ENCODE measurements at places on chromosomes 6 and 20.

GRCh38 chr20:36334281-36335205, 28.4 kb downstream of the DLGAP4 start:
- H3K4me3 ChIP-seq = no peak overlapping the region
- H3K36me3 ChIP-seq = peaks cover 4% of the 10 kb centered on the region
- DNase-seq = no peak
- no peaks in the 10 kb centered on the region for H3K4me1 ChIP-seq

DNA sequence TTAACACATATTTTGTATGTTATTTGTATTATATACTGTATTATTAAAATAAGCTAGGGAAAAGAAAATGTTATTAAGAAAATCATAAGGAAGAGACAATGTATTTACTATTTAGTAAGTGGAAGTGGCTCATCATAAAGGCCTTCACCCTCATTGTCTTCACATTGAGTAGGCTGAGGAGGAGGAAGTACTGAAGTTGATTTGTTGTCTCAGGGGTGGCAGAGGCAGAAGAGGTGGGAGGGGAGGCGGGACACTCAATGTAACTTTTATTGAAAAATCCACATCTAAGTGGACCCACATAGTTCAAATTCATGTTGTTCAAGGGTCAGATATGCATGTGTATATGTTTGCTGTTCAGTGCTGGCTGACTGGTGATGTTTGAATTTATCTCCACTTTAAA, 210.2 kb upstream of the CITED2 start:
- no peak for DNase-seq
- H3K27ac ChIP-seq = no peak overlapping the region
- no peak overlapping the region for H3K4me3 ChIP-seq
- H3K4me1 ChIP-seq = peaks cover 11% of the 10 kb centered on the region
- no peaks in the 10 kb centered on the region for H3K27me3 ChIP-seq

- no peaks in the 10 kb centered on the region for H3K36me3 ChIP-seq
- no peaks in the 10 kb centered on the region for H3K4me1 ChIP-seq
- peaks cover 7% of the 10 kb centered on the region for H3K27me3 ChIP-seq
- H3K4me3 ChIP-seq = no peak overlapping the region
Measured at GRCh38 chr6:82348130-82348529, 15.5 kb upstream of the TPBG start.

DNA sequence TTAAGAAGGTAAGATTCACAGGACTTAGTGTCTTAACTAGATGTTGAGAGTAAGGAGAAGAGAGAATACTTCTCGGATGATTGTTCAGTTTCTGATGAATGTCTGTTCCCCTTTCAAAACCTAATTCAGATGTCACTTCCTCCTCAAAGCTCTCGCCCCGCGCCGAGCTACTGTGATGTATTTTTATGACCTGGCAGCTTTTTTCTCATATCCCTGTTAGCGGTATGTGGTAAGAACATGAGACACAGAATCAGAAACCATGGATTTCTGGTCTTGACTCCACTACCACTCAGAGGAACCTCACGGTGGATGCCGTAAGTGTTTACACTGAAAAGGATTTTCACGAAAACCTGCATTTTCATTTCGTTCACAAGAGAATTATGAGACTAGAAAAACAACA, 48.4 kb downstream of the CEP43 start:
- peak overlapping the region; percentile 73 for H3K4me3 ChIP-seq
- H3K4me1 ChIP-seq = peaks cover 22% of the 10 kb centered on the region
- peak overlapping the region; percentile 89 for H3K27ac ChIP-seq
- DNase-seq = peak; percentile 33
- no peaks in the 10 kb centered on the region for H3K27me3 ChIP-seq
- H3K36me3 ChIP-seq = no peaks in the 10 kb centered on the region

DNA sequence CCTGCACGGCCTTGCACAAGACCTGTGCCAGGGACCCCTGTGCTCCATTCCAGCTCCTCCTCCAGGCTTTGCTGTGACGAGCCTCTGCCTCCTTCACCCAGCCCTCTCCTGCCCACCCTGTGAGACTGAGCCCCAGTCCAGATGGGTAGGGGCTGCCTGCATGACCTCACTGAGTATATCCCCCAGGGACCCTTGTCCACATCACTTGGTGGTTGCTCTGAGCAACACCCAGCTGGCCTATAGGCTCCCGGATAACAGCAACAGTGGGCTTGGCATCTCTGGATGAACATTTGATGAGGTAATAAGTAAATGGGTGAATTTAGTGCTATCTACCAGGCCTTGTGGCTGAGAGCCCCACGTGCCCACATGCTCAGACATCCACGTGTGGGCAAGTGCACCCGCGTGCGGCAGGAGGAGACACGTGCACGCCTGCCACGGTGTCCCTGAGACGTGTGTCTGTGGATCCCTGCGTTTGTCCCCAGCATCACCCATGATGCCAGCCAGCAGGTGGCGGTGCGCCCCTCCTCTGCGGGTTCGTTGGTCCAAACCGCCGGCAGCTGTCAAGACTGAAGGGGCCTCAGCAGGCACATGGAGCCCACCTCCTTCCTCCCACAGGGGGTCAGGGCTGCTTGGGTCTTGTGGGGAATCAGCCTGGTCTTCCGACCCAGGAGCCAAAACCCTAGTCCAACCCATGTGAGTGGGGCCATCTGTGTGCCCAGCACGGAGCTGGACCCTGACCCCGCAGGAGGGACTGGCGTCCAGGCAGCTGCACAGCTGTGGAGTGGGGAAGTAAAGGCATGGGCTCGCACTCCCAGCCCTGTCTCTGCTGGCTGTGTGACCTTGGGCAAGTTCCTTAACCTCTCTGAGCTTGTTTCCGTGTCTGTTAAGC, 45.9 kb downstream of the FGD2 start:
- H3K4me3 ChIP-seq = peak overlapping the region; percentile 68
- H3K4me1 ChIP-seq = peaks cover 50% of the 10 kb centered on the region
- peak; percentile 90 for DNase-seq
- peak overlapping the region; percentile 96 for H3K27ac ChIP-seq
- no peaks in the 10 kb centered on the region for H3K27me3 ChIP-seq
- H3K36me3 ChIP-seq = peaks cover 32% of the 10 kb centered on the region

- H3K27ac ChIP-seq = no peak overlapping the region
- no peak for DNase-seq
- peaks cover 50% of the 10 kb centered on the region for H3K27me3 ChIP-seq
- H3K4me3 ChIP-seq = no peak overlapping the region
Measured at GRCh38 chr20:39103732-39104131, 141.6 kb downstream of the DHX35 start.

DNA sequence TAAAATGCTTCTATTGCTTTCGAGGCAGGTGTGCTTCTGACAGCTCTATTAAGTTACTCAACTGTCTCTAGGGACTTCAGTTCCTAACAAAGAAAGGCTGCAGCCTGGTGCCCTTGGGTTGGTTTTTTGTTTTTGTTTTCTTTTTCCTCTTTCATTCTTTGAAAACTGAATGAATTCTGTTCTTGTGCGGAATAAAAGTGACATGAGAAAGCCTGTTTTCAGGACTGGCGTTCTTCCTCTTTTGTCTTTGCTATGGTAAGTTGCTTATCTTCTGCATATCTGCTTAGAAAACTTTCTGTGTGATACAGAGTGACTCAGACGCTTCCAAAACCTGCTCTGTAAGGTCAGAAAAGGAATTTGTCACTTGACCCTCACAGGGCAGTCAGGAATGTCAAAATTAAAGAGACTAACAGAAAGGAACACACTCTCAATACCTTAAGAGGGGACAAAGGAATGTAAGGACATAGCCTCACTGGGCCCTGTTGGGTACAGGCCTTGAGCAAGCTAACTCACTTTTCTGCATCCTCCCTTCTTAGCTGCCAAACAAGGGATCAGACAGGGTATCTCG, 56.2 kb upstream of the NHSL1 start:
- H3K4me3 ChIP-seq = no peak overlapping the region
- H3K36me3 ChIP-seq = no peaks in the 10 kb centered on the region
- H3K27ac ChIP-seq = no peak overlapping the region

DNA sequence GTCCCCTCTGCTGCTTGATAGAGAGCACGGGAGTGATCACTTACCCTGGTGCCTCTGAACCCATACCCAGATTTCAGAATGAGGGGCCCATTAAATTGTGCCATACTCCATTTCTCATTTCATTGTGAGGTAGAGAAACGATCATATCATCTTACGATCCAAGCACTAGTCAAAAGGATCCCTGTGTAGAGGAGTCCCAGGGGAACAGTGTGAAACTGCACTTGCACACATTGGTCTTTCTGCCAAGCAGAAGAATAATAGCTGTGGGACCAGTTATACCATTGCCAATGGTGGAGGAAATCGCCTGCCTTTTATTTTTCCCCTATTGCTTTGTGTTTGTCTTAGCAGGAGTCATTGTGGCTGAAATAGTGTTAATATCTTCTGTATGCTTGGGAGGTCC, 161.9 kb downstream of the FARS2 start:
- H3K36me3 ChIP-seq = no peaks in the 10 kb centered on the region
- no peaks in the 10 kb centered on the region for H3K27me3 ChIP-seq
- H3K4me1 ChIP-seq = peaks cover 2% of the 10 kb centered on the region
- H3K4me3 ChIP-seq = no peak overlapping the region
- no peak for DNase-seq

DNA sequence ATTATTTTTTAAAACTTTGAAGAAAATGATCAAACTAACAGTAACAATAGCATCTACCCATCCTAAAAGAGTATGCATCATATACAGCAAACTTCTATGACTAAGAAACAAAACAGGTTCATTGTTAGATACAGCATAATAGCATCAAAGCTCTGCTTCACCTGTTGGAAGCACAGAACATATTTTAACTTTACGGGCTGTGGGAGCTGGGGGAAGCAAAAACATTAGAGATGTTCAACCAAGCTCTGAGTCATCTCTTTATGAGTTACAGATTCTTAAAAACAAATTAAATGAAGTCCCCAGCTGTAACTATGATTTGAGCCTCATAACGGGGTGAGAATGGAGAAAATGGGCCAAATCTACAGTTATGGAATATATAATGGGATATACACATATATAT, 63.4 kb downstream of the SYNE1 start:
- H3K27ac ChIP-seq = no peak overlapping the region
- peaks cover 60% of the 10 kb centered on the region for H3K4me1 ChIP-seq
- no peaks in the 10 kb centered on the region for H3K27me3 ChIP-seq
- H3K36me3 ChIP-seq = no peaks in the 10 kb centered on the region
- H3K4me3 ChIP-seq = no peak overlapping the region

- H3K4me3 ChIP-seq = no peak overlapping the region
- peaks cover 8% of the 10 kb centered on the region for H3K4me1 ChIP-seq
- peaks cover 12% of the 10 kb centered on the region for H3K27me3 ChIP-seq
- H3K27ac ChIP-seq = no peak overlapping the region
Measured at GRCh38 chr6:10505529-10505928, 15.6 kb upstream of the GCNT2 start.

DNA sequence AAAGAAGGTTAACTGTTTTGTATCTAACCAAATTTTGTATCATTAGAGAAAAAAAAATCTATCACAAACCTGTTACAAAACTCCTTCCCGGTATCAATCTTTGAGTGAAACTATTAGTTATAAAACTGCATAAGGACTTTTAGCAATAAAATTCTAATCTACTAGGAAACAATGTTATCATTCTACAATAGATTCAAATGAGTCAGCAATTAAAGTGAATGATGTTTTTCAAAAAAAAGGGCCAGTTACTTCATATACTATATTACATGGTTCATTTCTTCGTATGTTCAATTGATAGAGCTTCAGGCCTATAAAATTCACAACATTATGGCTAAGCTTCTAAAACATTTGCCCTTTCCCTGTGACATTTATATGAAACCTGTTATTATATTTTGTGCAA, 15.6 kb downstream of the ASCC3 start:
- peaks cover 2% of the 10 kb centered on the region for H3K4me1 ChIP-seq
- H3K36me3 ChIP-seq = peaks cover 49% of the 10 kb centered on the region
- H3K4me3 ChIP-seq = no peak overlapping the region
- H3K27ac ChIP-seq = peak overlapping the region; percentile 31
- no peaks in the 10 kb centered on the region for H3K27me3 ChIP-seq

DNA sequence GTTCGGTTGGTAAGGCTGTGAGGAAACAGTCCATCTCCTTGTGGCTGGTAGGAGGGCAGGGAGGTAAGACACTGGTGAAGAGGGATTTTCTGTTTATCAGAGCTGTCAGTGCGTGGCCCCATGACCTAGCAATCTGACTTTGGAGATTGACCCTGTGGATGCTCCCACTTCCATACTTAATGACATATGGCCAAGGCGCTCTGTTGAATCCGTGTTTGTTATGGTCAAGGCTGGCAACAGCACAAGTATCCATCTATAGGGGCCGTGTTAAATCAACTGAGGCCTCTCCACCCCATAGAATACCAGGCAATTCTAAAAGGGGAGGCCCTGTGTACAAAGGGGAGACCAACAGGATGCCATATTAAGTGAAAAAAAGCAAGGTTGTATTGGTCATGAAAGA, 25.6 kb upstream of the FOXC1 start:
- H3K4me3 ChIP-seq = no peak overlapping the region
- H3K36me3 ChIP-seq = no peaks in the 10 kb centered on the region
- no peak overlapping the region for H3K27ac ChIP-seq

DNA sequence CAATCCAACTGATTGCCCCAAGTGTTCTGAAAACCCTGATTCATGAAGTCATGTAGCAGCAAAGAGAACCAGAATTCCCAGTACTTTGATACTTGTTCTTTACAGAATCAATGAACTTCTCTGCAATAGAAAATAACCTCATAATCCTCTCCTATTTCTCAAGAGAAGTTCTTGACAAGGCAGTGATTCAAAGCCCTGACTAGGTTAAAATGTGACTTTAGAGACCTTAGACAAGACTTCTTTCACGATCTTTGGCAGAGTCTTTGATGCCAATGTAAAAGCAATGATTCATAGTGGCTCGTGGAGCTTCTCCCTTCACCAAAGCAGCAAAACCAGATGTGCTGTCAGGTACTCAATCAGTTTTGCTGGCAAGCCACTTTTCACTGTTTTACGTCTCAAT, 95.2 kb downstream of the CDK19 start:
- H3K27ac ChIP-seq = no peak overlapping the region
- H3K4me1 ChIP-seq = no peaks in the 10 kb centered on the region
- peaks cover 4% of the 10 kb centered on the region for H3K36me3 ChIP-seq
- no peaks in the 10 kb centered on the region for H3K27me3 ChIP-seq

GRCh38 chr6:83615025-83615999, 93.6 kb downstream of the SNAP91 start:
- H3K4me1 ChIP-seq = no peaks in the 10 kb centered on the region
- H3K27me3 ChIP-seq = no peaks in the 10 kb centered on the region
- H3K27ac ChIP-seq = no peak overlapping the region

GRCh38 chr20:8997701-8998117, 71.2 kb upstream of the PLCB4 start:
- H3K27me3 ChIP-seq = no peaks in the 10 kb centered on the region
- H3K27ac ChIP-seq = no peak overlapping the region
- no peak overlapping the region for H3K4me3 ChIP-seq
- no peaks in the 10 kb centered on the region for H3K4me1 ChIP-seq
- no peaks in the 10 kb centered on the region for H3K36me3 ChIP-seq

- peaks cover 18% of the 10 kb centered on the region for H3K4me1 ChIP-seq
- H3K27ac ChIP-seq = no peak overlapping the region
- H3K27me3 ChIP-seq = no peaks in the 10 kb centered on the region
- peaks cover 22% of the 10 kb centered on the region for H3K36me3 ChIP-seq
- no peak for DNase-seq
- H3K4me3 ChIP-seq = no peak overlapping the region
Measured at GRCh38 chr6:144165784-144166183, 15.5 kb downstream of the STX11 start.
